Smooth muscle cell of trachea (primary cell): ENCODE measurements at places on chromosomes 16 and 17. TPM values are rescaled to one million over a fixed set of nuclear protein-coding genes. Genes with fewer than 3 reads are reported as not detected.

The CCL3 gene
- not detected in 2 replicates for total RNA-seq

The DPH1 gene
- 25.3 and 39.0 TPM in 2 replicates for total RNA-seq

The METTL2A gene
- total RNA-seq: 16.7 and 24.4 TPM in 2 replicates

The ZG16B gene
- total RNA-seq: not detected in 2 replicates

The ST6GALNAC1 gene
- total RNA-seq: not detected in 2 replicates

The HEATR3 gene
- total RNA-seq: 18.4 and 20.1 TPM in 2 replicates

The ZNF594 gene
- 12.9 and 13.1 TPM in 2 replicates for total RNA-seq

The CHST5 gene
- 0.15 and 0.17 TPM in 2 replicates for total RNA-seq

The ERCC4 gene
- 11.9 and 14.7 TPM in 2 replicates for total RNA-seq

The OGFOD1 gene
- total RNA-seq: 72.8 and 74.0 TPM in 2 replicates

The CNTNAP1 gene
- 43.6 and 45.0 TPM in 2 replicates for total RNA-seq

The DPEP3 gene
- not detected in 2 replicates for total RNA-seq

The TBC1D16 gene
- 43.6 and 94.3 TPM in 2 replicates for total RNA-seq

The CACNG1 gene
- not detected in 2 replicates for total RNA-seq

The LITAFD gene
- total RNA-seq: not detected in 2 replicates

The KRT28 gene
- total RNA-seq: not detected in 2 replicates

The FBF1 gene
- total RNA-seq: 13.2 and 18.2 TPM in 2 replicates

The KRTAP9-8 gene
- total RNA-seq: not detected in 2 replicates

The OR1A1 gene
- total RNA-seq: not detected in 2 replicates

The C16orf92 gene
- total RNA-seq: not detected in 2 replicates

The DHRS7C gene
- not detected in 2 replicates for total RNA-seq

The SLC6A2 gene
- not detected in 2 replicates for total RNA-seq

The DPEP2 gene
- total RNA-seq: not detected in 2 replicates

The PDE6G gene
- total RNA-seq: 0.17 TPM in 1 of 2 replicates, not detected in the other

The HS3ST4 gene
- not detected in 2 replicates for total RNA-seq

The MFAP4 gene
- 35.1 and 79.4 TPM in 2 replicates for total RNA-seq

The TP53TG3B gene
- not detected in 2 replicates for total RNA-seq

The WDR90 gene
- total RNA-seq: 9.4 and 16.3 TPM in 2 replicates
